ENCODE measurements at places on chromosomes 5 and 9.

DNA sequence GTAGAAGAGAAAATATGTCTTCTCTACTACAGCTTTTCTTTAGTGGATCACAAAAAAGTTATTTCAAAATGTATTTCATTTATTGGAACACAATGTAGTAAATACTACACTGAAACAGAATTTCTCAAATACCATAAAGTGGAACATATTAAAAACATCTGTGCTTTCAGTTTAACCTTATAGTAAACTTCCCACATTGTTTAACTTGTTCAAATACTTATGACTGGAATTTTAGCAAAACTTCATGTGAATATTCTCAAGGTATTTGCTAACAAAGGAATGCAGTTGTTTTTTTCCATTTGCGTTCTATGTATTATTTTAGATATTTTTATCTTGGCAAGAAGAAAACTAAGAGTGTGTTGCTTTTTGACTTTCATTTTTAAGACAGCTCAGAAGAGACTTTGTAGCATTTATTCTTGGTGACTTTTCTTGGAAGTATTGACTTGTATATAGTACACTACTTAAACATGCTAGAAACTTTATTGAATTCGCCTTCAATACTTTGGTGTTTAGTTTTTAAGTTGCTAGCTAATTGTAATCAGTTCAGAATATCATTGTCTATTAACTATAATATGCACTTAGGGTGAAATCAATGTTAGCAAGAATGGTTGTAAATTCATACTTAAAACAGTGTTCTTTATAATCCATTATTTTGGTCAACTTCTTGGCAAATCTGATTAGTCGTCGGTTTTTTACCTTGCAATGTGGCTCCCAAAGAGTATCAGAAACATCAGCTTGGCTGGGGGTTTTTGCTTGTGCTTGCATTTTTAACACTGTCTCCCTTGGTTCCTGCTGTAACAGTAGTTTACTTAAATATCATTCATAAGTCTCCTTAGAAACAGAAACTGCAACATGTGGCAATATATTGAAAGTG is 5.0 kb upstream of the RHOBTB3 start:
- DNase-seq = no peak

DNA sequence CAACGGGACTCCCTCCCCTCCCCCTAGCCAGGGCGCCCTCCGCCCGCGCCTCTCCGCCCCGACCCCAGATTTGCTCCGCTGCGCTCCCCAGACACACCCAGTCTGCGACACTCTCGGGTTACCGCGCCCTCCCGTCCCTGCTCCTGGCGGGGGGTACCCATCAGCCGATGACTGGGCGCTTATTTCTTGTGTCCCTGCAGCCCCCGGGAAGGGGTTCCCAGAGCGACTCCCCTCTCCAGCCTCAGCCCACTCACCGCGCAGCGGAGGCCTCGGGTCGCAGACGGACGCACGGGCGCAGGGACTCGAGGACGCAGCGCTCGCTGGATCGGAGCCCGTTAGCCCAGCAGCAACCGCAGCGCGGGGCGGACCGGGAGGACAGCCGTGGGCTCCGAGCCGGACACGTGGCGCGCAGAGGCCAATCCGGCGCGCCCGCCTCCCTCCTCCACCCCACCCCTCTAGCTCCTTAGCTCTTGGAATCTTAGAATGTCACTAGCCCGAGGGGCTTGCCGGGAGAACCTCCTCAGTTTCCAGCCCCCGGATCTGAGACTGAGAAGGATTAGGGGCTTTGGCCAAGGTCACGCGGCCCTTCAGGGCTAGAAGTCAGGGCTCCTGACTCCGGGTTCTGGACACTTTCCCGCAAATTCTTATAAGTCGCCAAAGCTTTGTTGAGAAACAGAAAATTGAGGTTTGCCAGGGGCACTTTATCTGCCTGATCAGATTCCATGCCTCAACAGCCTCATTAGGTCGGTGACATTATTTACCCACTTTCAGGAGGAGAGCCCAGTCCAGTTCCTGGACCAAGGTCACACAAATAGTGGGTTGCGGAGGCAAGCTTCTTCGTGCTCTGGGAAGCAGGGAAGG is at the start of gene ANXA6:
Gene ANXA6, minus strand, starts transcription at position 354 of the 861 bp plus-strand sequence. CDS start 9,878 bp downstream, outside the sequence.
- DNase-seq = peak; percentile 80

- DNase-seq = no peak
Measured at GRCh38 chr9:104779334-104779733, 15.4 kb downstream of the NIPSNAP3B start.

- no peak for DNase-seq
Measured at GRCh38 chr5:124706051-124706450, 40.4 kb downstream of the ZNF608 start.

DNA sequence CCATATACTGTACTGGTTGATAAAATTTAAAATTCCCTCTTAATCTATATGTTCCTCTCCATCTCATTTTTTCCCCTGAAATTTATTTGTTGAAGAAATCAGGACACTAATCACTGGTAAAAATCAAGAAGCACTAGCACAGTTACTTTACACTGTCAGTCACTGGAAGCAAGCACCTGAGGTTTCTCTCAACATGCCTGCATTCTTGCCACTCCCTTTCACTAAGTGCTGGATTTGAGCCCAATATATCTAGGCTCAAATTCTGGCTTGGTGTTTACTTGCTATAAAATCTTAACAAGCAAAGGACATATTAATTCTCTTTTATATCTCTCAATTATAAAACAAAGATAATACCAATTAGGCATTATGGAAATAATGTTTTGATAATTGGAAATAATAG is 58.6 kb downstream of the DIAPH1 start:
- no peak for DNase-seq

DNA sequence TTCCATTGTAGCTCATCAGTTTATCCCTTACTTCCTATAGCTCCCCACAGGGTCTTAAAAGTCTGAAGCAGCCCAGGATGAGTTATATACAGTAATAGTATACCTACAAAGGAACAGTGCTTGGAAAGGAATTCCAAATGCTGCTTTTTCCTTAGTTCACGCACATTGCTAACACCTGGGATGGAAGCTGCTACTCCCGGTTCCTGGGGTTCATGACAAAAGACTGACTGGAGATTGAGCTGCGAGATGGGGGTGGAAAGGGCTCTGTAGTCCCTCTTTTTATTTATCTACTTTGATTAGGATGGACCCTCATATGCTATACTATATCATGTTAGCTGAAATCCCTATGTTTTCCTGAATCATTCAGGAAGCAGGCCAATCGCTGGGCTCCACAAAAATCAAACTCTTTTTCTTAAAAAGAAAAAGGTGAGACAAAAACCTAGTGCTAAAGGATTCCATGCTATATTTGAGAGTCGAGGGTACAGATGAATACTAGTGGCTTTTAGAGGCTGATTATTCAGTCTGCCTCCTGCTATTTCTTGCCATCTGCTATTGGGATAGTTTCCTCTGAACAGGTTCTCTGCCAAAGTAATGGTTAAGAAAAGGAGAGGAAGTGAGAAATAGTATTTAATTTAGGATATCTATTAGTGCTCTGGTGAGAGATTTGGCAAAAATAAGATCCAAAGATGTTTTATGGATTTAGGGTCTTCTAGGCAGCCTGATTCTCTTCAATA is 81.2 kb downstream of the MRPS27 start:
- no peak for DNase-seq

DNA sequence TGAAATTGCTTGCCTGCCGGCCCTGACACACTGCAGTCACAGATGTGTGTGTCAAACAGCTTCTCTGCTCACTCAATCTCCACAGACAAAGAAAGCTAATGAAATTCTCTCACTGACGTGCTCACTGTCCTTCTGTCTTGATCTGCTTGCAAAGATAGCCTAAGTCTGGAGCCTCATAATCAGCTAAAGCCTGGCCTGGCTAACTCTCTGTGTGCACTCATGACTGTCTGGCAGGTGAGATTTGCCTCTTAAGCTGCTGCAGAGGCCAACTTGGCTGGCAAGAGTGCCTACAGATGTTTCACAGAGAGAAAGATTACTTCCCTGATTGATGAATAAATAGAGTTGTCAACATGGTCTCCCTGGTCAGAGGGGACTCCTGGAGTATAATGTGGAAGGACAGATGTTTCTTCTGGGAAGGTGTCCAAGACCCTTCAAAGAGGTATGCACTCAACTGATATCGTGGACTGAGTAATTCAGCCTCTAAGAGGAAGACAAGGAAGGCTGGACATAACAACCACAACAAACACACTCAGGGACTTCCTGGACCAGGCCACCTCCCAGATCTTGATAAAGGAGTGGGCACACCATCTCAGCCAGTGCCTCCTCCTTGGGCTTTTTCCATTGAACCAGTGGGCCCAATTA is 362.0 kb downstream of the SPOCK1 start:
- no peak for DNase-seq

GRCh38 chr9:136245219-136246150 is at the start of gene QSOX2:
Gene QSOX2, minus strand, starts transcription at chr9:136245812. Its CDS starts 9 bp downstream, at chr9:136245803.
- peak; percentile 89 for DNase-seq

DNA sequence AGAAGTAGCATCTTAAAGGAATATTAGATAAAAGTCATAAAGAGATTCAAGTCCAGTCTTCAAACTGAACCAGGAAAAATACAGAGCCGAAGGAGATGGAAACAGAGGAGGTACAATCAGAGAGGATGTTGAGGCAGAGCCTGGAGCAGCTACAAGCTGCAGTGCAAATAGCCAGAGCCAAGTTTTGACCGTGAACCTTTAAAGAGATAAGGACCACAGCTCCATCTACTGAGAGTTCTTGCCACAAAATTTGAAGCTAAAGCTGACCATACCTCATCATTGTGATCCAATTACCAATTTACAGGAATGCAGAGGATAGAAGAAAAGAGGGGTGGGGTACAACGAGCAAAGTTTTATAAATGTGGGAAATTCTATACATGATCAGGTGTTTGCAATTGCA is 10.4 kb upstream of the DEPDC1B start:
- DNase-seq = no peak

DNA sequence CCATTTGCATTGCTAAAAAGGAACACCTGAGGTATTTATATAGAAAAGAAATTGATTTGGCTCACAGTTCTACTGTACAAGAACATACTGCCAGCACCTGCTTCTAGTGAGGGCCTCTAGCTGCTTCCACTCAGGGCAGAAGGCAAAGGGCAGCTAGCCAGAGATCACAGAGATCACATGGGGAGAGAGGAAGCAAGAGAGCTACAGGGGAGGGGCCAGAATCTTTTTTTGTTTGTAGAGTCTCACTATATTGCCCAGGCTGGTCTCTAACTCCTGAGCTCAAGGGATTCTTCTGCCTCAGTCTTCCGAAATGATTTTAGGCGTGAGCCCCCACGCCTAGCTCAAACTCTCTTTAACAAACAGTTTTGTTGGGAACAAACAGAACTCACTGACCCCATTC is 6.1 kb downstream of the SLCO4C1 start:
- DNase-seq = no peak

DNA sequence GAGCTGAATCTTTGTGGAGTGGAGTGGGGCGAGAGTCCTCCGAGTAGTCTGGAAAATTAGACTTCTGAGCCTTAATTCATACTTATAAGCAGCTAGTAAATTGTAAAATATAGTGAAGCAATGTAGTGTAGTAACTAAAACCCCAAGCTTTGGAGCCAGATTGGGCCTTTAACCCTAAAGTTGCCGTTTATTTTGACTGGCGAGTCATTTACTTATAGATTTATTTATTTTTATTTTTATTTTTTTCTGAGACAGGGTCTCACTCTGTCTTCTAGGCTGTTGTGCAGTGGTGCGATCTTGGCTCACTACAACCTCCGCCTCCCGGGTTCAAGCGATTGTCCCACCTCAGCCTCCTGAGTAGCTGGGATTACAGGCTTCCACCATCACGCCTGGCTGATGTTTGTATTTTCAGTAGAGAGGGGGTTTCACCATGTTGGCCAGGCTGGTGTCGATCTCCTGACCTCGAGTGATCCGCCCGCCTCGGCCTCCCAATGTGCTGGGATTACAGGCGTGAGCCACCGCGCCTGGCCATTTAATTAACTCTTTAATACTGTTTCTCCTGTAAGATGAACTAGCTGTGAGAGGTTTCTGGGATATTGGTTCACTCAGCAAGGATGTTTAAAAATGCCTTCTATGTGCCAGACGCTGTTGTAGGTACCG is 687 bp upstream of the RPS23 start:
- no peak for DNase-seq

DNA sequence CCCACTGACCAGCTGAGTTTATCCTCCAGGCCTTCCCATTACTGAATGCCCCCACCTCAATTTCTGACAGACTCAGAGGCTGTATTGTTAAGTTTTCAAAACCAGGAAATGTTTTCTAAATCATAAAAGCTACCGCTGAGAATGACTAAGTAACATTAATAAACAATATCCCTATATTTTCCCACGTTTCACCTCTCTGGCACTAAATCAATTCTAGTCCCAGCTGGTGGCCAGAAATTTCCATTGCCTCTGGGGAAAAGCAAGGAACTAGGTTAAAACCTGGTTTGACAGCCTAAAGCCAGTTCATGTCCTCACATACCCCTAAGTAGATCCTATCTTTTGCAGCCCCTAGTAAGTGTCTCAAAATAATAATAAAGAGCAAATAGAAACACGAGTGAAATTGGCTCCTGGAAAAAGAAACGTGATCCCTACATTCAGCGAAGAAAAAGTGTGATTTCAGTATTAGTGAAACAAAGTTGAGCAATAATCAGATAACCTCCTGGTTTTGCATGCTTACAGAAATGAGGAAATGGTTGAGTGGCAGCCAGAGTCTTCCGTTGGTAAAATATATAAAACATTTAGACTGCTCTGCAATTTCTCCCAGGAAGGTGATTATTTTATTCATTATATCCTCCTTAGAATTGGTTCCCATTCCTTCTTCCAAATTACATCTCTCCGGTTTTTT is 110.9 kb downstream of the ESM1 start:
- DNase-seq = no peak

DNA sequence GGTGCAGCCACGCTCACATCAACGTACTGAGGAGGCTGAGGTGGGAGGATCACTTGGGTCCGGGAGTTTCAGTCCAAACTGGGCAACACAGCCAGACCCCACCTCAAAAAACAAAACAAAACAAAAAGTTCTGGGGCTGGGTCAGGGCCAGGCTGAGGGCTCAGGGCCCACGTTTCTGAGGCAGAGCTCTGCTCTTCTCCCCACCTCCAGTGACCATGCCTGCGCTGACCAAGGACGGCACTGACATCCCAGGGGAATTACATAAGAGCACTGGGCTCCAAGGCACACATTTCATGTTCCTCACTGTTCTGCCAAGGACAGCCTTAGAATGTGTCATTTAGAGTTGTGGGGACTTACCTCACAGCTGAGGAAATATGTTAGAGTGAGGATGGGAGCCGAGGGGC is 40.4 kb upstream of the TESK1 start:
- no peak for DNase-seq

DNA sequence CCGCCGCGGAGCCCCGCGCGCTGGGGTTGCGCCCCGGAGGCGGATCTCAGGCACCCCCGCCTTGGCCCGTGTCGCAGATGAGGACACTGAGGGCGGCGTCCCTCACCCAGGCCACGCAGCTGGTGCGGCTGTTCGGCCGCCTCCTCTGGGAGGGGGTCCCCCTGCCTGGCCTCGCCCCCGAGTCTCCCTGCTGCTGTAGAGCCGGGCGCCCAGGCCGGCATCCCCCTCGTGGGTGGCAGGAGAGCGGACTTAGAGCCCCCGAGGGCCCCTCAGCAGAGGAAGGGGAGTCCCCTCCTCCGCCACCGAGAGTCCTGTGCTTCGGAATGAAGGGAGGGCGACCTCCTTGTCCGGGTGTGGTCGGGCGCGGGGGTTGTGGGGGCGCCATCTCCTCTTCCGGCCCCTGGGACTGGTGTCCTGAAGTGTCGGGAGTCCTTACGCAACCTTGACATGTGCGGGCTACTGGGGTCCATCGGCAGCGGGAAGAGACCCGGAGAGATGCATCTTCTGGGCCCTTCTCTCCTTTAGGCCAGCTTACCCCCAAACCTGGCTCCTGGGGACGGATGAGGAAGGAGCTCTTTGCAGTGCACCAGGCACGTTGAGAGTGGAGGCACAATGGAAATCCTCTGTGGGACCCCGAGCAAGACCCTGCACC is 11.7 kb upstream of the EXOSC2 start:
- peak; percentile 22 for DNase-seq

- no peak for DNase-seq
Measured at GRCh38 chr5:133870661-133871060, 97.8 kb downstream of the C5orf15 start.

- no peak for DNase-seq
Measured at GRCh38 chr9:124256517-124257069, 1.2 kb upstream of the NEK6 start.

Measured in activated CD4-positive, alpha-beta T cell treated with anti-CD3 and anti-CD28 coated beads, Interleukin-2, Interleukin-6, amounts not matched to agents 100 ng/mL and 50 ng/mL, durations not matched to agents 16 hours and 8 hours (primary cell).